SJSA1 (cell line): ENCODE measurements at places on chromosomes 4 and X.

DNA sequence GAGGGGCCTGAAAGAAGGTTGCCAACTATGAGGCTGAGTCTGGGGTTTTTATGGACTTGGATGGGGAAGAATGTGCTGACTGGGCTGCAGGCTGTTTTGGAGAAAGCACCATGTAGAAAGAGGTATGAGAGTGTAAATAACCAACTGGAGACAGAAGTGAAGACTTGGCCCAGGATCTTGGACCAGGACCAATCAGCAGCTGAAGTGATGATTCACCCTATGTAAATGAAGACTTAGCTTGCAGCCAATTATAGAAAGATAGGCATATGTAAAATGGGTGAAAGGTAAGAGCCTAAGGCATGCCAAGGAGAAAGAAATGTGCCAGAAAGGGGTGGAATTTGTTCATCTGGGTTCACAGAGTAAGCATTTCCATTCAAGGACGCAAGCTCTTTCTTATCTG lies 856.7 kb upstream of the PRKX start:
- no peak for DNase-seq

DNA sequence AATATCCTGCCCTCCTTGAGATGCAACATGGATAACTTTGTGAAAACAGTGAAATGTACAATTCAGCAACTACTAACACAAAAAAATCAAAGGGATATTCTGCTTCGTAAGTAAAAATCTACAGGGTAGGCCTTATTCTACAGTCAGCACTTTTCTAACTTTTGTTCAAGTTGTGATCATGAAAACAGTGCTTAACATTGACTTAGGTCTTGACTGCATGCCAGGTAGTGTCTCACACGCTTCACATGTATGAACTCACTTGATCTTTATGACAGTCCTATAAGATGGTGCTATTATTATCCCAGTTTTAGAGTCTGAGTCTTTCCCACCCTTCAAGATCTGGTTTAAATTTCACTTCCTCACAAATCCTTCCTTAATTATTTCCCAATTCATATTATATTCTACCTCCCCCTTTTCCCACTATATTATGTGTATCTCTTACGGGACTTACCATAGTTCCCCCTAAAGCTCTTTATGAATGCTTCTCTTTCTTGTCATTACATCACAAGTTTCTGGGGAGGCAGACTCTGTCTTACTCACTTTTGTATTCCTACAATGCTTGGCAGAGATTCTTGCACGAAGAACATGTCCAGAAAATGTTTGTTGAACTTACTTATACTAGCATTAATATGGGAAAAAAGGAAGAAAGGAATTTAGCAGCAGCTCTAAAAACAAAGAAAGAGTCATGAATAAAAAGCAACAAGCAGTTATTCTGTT lies 179.8 kb downstream of the SCFD2 start:
- DNase-seq: peak; percentile 71

GRCh38 chr4:187286525-187286924 lies 562.9 kb upstream of the FAT1 start:
- DNase-seq: peak; percentile 37

- no peak for DNase-seq
These were observed 70.8 kb upstream of the RAI2 start for GRCh38 chrX:17931855-17932254.

DNA sequence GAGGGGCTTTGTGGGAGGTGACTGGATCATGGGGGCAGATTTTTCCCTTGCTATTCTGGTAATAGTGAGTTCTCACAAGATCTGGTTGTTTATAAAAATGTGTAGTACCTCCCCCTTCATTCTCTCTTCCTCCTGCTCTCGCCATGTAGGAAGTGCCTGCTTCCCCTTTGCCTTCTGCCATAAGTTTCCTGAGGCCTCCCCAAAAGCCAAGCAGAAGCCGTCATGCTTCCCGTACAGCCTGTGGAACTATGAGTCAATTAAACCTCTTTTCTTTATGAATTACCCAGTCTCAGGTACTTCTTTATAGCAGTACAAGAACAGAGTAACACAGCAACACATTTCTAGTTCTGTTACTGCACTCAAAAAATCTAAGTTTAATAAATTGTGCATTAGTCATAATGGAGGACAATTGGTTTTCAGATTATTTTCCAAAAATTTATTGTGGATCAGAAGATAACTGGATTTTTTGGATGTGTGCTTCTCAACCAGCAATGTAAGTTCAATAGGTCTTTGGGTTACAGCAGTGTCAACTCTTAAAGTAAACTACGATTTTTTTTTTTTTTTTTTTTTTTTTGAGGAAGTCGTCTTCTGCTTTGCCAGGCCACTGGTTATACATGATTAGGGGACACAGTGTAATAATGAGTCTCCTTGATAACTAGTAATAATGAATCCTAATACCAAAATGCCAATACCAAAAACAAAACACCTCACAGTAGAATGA lies 69.9 kb downstream of the CHIC2 start:
- no peak for DNase-seq

DNA sequence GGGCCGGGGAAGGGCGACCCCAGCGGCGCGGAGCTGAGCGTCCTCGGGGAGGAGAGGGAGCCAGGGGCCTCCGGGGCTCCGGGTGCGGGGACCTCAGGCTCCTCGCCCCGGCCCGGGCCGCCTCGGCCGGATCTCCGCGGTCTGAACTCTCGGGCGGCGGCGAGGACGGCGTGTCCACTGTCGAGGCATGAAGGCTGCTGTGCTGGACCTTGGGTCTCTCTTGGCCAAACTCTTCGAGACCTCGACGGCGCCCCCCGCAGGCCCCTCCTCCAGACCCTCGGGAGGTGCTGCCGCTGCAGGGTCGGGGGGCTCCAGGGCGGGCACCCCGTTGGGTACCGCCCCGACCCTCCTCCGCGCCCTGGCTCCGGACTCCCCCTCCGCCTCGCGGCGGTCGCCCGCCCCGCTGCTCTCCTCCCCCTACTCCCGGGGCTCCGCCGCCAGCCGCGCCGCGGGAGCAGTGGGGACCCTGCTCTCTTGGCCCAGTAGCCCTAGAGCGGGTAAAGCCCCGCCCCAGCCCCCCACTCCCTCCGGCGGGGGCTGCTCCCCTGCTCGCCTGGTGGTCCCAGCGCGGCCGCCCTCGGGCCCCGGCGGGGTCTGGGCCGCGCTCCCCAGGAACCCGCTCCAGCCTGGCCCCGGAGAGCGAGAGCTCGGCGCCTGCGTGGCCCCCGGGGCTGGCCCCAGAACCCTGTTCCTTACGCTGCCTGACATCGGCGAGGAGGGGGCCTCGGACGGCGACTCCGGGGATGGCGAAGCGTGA lies 564 bp downstream of the FAM149A start:
- DNase-seq: no peak
